DMS153 (cell line): ENCODE measurements at places on chromosomes 3 and 15.

- no peak for DNase-seq
Measured at GRCh38 chr3:152834776-152835600, at the start of gene P2RY1. Gene P2RY1 (plus strand): TSS chr3:152835131. CDS start chr3:152835783, 652 bp downstream.

DNA sequence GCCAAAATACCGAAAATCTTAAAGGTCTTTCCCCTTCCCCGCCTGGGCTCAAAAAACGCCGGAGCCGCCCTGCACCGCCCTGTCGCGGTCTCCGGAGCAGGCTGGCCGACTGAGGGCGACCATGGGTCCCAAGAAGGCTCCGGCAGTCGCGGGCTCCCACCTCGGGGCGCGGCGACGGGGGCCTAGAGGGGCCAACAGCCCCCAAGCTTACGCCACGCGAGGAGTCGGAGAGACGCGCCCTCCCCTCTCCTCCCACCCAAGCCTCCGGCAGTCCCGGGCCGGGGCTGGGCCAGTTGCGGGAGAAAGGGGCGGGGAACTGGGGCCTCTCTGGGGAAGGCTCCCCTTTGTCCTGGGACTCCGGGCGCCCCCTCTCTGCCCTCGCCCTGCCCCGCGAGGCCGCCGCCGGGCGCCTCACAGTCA, 69.2 kb downstream of the GOLGA8B start:
- no peak for DNase-seq

GRCh38 chr15:76577879-76578512, 241.4 kb downstream of the ISL2 start:
- DNase-seq = no peak

GRCh38 chr3:180855956-180856355, 56.5 kb upstream of the FXR1 start:
- DNase-seq = no peak

DNA sequence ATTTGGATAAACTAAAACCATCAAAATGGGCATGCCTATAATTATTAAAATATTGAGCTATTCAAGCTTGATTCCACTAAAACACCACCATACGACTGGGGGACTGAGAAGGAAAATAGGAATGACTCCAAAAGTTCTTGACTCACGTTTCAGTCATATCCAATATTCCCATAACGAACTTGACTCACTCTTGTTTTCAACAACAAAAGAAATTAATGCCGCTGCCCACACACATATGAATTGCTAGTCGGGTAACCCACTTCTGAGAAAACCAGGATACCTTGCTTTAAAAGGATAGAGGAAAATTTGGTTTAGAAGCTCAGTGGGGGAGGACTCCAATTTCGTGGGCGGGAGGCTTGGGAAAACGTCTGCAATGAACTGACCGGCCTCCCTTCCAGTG, 5.2 kb downstream of the HTR3C start:
- DNase-seq = no peak

- DNase-seq = no peak
Measured at GRCh38 chr15:46576646-46577395, 942.0 kb downstream of the SQOR start.

DNA sequence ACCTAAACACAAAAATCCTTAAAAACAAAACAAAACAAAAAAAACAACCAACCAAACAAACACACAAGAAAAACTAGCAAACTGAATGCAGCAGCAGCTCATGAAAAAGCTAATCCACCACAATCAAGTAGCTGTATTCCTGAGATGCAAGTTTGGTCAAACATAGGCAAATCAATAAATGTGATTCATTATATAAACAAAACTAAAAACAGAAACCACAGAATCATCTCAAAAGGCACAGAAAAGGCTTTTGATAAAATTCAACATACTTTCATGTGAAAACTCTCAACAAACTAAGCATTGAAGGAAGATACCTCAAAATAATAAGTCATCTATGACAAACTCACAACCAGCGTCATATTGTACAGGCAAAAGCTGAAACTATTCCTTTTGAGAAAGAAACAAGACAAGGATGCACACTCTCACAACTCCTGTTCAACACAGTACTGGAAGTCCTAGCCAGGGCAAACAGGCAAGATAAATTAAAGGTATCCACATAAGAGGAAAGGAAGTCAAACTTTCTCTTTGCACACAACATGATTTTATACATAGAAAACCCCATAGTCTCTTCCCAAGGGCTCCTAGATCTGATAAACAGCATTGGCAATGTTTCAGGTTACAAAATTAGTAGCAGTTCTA, 495.1 kb upstream of the SGO1 start:
- DNase-seq = no peak

- no peak for DNase-seq
Measured at GRCh38 chr15:81322676-81323253, 1.2 kb downstream of the STARD5 start.

GRCh38 chr3:79767905-79768267, at the start of gene ROBO1:
Gene ROBO1 (minus strand): TSS chr3:79767998.
- DNase-seq = no peak

GRCh38 chr3:194682694-194683310, 2.9 kb upstream of the FAM43A start:
- peak; percentile 88 for DNase-seq

GRCh38 chr3:133821767-133822638, 16.4 kb downstream of the SRPRB start:
- peak; percentile 21 for DNase-seq
